ENCODE measurements at places on chromosomes 6 and 20. TPM values are rescaled to one million over a fixed set of nuclear protein-coding genes. Genes with fewer than 3 reads are reported as not detected.

Gene SNPH
- 1.2 TPM for total RNA-seq

Gene TAAR6
- not detected for total RNA-seq

GRCh38 chr6:155709262-155709661, 253.6 kb upstream of the NOX3 start:
- DNase-seq, result no peak

GRCh38 chr6:127950566-127951145, 49.8 kb upstream of the THEMIS start:
- DNase-seq, result no peak

DNA sequence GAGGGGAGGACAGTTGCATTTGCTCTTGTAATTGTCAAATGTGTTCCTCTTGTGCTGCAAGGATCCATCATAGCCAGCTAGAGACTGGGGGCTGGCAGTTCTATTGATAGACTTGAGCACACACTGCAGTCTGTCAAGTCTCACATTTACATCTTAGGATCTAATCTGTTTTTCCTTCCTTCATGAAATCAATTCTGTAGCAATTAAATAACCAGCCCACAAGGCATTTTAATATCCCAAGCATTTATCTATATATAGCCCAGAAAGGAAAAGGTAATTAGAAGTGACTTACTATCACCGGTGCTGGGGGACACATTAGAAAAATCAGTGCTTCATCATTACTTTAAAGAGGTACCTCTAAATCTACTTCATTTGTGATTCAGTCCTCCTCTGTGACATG, 143.0 kb upstream of the STXBP5 start:
- DNase-seq, result no peak

GRCh38 chr20:58822149-58822548, 28.6 kb downstream of the GNAS-AS1 start:
- no peak for DNase-seq

Measured in skin of body (tissue), 3 donors.